ENCODE measurements at places on chromosomes 5 and 9.
A peak's percentile ranks its signal among the peaks of the same experiment; 100 is the strongest.

DNA sequence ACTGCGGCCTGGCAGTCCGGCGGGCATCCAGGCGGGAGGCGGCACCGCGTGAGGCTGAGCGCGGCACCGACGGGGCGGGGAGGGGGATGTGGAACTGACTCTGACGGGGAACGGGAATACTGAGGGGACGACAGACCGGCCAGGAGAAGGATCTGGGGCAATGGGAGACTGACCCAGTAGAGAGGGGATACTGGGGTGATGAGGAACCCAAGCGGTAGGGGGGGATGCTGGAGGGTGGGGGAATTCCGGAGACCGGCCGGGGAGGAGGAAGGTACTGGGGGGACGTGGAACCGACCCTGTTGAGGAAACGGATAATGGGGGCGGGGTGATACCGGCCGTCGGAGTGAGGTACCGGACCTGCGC lies 423 bp downstream of the IPPK start:
- DNase-seq, result no peak

DNA sequence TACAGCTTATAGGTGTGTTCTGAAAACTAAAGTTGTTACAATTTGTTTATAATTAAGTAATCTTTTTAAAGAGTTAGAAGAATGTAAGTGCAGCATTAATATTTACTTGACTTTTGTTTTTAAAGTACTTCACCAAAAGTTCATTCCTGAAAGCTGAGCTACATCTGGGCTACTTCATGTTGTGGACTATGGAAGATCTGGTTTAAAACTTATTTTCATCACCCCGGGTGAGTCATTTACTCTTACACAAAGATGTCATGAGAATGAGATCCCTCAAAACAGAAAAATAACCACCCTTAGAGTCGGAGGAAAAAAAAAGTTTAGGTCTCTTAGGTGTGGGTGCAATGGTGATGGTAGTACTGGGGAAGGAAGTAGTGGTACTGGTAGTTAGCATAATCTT lies 5.1 kb downstream of the POU5F2 start:
- no peak for DNase-seq

- DNase-seq, result no peak
Measured at GRCh38 chr5:13763719-13764118, 180.8 kb downstream of the DNAH5 start.

DNA sequence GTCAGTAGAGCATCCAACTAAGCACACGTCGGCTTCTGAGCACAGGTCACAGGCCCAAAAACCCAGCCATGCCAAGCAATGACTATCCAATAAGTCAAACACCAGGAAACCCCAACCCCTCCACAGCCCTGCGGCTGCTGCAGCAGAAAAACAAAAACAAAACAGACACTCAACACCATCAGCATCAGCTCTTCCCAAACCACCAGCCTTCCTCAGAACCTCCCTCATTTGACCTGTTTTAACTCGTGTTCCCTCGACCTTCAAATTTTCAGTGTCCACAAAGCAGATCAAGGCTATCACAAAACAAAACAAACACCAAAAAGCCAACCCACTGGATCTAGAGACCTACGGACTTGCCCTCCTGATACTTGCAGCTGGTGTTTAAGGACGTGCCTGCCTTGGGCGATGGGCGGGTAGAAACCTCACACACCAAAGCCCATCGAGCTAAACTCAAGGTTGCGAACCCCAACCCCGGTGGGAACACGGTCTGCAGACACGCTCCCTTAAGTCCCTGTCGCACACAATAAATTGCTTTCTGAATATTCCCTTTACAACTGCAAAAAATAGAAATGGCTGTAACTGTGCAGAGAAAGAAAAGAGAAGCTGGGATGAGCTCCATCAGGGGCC lies 247.1 kb upstream of the ANKRD55 start:
- DNase-seq, result no peak

DNA sequence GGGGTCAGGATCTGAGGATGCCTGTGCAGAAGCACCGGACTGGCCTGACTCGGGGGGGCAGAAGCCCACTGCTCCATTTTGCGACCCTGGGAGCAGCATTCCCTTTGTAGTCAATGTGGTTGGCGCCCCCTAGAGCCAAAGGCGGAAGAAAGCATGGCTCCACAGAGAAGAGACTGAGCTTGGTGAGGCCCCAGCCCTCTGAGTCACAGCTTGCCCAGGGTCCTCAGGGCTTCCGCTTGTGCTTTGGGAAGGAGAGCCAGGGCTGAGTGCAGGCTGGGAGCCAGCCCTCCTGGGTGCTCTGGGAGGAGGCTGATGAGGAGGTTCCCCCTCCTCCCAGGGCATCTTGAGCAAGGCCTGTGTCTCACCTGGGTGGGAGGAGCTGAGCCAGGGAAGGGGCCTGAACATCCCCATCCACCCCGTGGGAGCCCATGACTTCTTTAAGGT lies 5.5 kb upstream of the AQP3 start:
- peak; percentile 83 for DNase-seq

GRCh38 chr5:1445689-1446601 lies 705 bp upstream of the SLC6A3 start:
- no peak for DNase-seq

- DNase-seq, result no peak
Measured at GRCh38 chr5:60738461-60738860, 38.5 kb upstream of the DEPDC1B start.

DNA sequence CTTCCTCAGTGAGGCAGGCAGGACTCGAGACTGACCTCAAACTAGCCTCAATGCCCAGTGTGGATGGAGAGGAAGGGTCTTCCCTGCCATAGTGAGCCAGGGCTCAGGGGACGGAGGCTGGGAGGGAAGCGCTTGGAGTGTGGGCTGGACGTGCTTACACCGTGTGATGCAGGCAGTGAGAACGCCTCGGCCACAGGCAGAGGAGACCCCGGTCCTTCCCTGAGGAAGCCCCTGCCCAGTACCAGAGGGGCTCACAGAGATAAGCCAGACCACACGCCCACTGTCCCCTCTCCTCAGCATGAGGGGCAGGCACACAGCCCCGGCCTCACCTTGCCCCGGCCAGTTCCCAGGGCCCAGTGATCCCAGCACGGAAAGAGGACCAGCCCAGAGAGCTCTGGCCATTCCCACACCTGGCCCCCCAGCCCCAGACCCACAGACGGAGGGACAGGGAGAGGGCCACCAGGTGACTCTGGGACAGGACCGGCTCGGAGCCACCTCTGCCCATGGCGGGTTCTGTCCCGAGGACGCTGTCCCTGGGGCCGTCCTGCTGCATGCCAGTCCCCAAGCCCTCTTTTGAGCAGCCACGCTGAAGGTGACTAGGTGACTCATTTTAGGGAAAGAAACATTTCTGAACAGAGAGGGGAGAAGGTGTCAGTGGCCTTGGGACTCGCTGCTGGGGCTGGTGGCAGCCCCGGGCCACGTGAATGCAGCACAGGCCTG lies 6.0 kb upstream of the NSMF start:
- no peak for DNase-seq

- DNase-seq, result no peak
Measured at GRCh38 chr5:68028131-68028727, 187.3 kb upstream of the PIK3R1 start.

- peak; percentile 18 for DNase-seq
Measured at GRCh38 chr5:146409054-146409671, 38.0 kb upstream of the TCERG1 start.

GRCh38 chr5:8879248-8879647 lies 666.6 kb downstream of the SEMA5A start:
- no peak for DNase-seq

GRCh38 chr9:77960356-77961153 lies 71.1 kb downstream of the GNAQ start:
- no peak for DNase-seq

DNA sequence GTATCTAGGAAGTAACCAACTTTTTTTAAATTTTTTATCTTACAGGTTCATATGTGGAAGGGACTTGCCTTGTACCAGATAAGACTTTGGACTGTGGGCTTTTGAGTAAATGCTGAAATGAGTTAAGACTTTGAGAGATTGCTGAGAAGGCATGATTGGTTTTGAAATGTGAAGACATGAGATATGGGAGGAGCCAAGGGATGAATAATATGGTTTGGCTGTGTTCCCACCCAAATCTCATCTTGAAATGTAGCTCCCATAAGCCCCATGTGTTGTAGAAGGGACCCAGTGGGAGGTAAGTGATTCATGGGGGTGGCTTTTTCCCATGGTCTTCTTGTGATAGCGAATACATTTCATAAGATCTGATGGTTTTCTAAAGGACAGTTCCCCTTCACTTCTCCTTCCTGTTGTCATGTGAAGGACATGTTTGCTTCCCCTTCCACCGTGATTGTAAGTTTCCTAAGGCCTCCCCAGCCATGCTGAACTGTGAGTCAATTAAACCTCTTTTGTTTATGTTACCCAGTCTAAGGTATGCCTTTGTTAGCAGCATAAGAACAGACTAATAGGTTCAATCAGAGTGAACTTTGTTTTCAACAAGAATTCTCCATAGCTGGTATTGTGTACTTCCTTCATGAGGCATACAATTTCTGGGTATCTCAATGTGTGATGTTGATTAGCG lies 535.6 kb upstream of the MEF2C start:
- no peak for DNase-seq

GRCh38 chr5:143338658-143339366 lies 64.7 kb downstream of the NR3C1 start:
- DNase-seq, result peak; percentile 72
